ENCODE measurements at places on chromosomes 2 and 18.
A peak's percentile ranks its signal among the peaks of the same experiment; 100 is the strongest.

- no peak for DNase-seq
These were observed 39.8 kb downstream of the MYO7B start for GRCh38 chr2:127575185-127575765.

- no peak for DNase-seq
These were observed 14.8 kb downstream of the RELCH start for GRCh38 chr18:62201870-62202269.

- no peak for DNase-seq
These were observed 65.2 kb upstream of the MGAT4A start for GRCh38 chr2:98795891-98796676.

GRCh38 chr2:239688840-239689239 lies 288.0 kb upstream of the HDAC4 start:
- peak; percentile 66 for DNase-seq
